HFF-Myc (cell line): ENCODE measurements at places on chromosomes 5 and 9.

DNA sequence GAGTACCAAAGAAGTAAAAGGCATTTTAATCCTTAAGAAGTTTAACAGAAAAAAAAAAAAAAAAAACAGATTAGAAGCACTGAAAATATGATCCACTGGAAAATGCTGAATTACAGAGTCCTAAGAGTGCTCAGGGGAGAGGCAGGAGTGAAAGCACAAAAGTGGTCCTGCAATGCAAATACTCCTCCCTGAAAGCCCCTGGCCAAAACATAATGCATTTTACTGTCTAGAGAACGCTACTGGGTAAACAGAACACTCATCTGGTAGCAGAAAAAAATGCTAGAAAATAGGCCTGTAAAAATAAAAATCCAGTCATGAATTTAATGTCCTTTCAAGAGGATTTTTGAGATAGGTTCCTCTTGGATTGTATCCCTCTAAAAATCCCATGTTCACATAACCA lies 81.9 kb downstream of the ADAMTS12 start:
- DNase-seq: no peak

DNA sequence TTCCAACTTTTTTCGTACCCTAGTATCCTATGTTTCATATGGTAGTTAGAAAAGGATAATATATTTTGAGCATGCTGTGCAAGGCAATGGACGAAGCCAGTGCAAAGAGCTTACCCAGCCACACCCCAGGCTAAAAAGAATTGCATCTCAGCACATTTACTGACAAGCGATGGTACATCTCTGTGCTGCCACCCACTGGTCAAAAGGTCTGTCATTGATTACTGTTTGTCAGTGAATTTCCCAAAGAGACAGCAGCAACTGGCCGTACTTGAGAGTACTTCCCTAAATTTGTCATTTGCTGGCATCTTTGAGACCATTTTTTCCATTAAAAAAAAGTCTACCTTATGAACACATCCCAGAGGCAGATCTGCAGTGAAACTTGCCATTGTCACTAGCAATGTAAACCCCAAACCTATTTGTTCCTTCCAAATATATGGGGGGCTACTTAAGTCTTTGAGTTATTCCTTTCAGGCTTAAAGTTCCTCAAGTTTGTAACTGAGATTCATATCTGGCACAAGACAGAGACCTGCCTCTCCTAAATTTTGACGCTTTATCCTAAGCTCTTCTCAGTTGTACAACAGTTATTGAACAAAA lies 184.3 kb downstream of the CTNND2 start:
- DNase-seq: no peak

GRCh38 chr9:35349287-35349990 lies 140.5 kb upstream of the RUSC2 start:
- no peak for DNase-seq

- no peak for DNase-seq
Measured at GRCh38 chr9:102362470-102363132, 624.2 kb upstream of the GRIN3A start.

DNA sequence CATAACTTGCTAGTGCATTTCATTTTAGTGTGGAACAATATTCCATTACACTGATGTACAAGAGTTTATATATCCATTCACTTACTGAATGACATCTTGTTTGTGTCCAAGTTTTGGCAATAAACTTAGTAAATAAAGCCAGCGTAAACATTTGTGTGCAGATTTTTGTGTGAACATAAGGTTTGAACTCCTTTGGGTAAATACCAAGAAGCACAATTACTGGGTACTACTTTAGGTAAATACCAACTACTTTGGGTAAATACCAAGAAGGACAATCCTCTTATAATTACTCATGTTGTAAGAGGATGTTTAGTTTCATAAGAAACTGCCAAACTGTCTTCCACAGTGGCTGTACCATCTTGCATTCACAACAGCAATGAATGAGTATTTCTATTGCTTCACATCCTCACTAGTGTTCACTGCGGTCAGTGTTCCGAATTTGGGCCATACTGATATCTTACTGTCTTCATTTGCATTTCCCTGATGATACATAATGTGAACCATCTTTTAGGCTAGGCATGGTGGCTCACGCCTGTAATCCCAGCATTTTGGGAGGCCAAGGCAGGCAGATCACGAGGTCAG lies 2.3 kb upstream of the SYK start:
- DNase-seq: no peak

GRCh38 chr9:14400658-14400995 lies 86.7 kb upstream of the NFIB start:
- DNase-seq: peak; percentile 20

GRCh38 chr5:17154211-17154996 lies 63.0 kb upstream of the BASP1 start:
- DNase-seq: no peak

DNA sequence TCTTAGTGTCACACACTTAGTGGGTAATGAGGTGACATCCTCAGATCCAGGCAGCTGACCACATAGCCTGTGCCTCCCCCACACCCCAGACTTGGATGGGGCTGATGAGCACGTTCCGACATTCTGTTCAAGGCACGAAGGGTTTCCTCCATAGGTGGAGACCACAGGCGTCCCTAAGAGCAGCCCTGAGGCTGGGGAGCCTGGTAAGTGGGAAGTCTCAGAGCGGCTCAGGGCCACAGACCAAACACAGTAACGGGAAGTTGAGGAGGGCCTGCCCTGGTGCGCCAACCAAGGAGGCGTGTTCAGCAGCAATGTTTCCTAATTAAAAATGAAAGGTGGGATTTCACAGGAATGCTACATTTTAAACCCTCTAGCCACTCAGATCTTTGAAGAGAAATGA lies 102.3 kb upstream of the PHYKPL start:
- no peak for DNase-seq

GRCh38 chr9:549455-549997 lies 292.0 kb upstream of the DMRT1 start:
- DNase-seq: no peak
